ENCODE measurements at places on chromosomes 3 and 15.

GRCh38 chr3:35665390-35666055 is 26.2 kb downstream of the ARPP21 start:
- DNase-seq = no peak

DNA sequence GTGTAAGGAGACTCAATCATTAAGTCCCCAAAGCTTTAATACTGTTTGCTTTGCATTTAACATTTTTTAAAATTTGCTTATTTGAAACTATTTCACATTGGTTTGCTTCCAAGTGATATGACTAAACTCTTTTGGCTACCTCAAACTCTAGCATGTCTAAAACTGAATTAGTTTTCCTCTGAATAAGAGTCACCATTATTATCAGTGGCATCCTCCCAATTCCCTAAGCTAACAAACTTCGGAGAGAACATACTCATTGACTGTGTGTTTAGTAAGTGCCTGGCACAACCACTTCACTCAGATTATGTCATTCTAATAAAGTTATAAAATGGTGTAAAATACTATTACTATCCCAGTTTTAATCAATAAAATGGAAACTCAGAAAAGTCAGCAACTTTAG is 21.9 kb downstream of the ATOSA start:
- no peak for DNase-seq

DNA sequence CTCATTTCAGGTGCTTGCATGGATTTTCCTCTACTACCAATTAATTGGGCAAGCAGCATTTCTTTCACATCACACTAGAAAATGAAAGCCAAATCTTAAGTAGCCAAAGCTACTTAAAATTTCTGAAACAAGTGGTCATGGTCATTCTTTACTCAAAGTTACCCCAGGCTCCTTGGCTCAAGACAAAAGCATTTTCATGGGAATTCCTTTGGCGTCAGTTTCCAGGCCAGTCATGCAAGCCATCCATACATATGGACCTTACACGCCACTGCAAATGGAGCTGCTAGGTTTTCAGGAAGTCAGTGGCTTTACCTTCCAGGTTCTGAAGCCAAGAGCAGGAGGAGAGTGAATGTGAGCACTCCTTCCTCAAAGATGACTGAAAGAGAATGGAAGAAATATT is 83.7 kb upstream of the IL12A start:
- DNase-seq = no peak

- no peak for DNase-seq
These were observed 59.5 kb upstream of the TMEM115 start for GRCh38 chr3:50418850-50419249.

GRCh38 chr3:164479978-164480377 is 598.3 kb downstream of the SI start:
- DNase-seq = peak; percentile 64

DNA sequence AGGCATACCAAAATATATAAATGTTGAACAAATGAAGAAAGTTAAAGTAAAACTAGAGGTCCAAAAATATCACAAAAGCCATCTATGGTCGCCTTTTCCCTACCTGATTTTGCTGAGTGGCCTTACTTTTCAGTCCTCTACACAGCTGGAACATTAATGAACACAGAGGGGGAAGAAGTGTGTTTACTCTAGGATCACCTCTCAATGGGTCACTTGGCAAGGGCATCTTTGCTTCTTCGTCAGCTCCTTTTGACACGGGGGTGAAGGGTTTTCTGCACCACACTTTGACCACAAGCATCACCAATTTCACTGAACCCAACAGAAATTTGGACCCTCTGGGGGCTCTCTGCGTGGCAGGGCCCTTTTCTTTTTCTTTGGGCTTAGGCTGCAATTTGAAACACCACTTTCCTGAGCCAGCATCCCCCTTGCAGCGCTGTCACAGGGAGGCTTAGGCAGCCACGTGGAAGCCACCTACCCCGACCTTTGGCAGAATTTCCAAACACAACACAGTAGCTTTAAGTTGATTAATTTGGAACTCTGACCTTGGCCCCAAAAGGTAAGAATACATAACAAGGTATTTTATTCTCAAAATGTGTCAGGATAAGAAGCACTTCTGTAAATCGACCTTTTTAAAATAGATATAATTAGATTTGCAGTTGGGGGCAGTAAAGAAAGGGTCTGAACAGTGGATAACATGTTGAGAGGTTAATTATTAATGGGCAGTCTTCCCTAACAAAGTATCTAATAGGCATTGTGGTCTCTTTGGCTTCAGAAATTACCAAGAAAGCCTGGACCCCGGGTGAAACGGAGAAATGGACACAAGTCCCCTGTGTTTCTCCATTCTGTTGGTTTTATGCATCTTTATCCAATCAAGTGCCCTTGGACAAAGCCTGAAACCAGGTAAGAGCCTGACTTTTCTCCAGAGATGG is at the start of gene LIPC:
Gene LIPC, plus strand, starts transcription at position 771 of the 929 bp plus-strand sequence. Its CDS starts 42 bp downstream, at position 813.
- DNase-seq = no peak

DNA sequence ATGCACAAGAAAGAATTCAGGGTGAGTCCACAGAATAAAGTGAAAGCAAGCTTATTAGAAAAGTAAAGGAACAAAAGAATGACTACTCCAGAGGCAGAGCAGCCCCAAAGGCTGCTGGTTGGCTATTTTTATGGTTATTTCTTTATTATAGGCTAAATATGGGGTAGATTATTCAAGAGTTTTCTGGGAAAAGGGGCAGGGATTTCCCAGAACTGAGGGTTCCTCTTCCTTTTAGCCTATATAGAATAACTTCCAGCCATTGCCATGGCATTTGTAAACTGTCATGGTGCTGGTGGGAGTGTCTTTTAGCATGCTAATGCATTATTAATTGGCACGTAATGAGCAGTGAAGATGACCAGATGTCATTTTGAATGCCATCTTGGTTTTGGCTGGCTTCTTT is 13.6 kb downstream of the GLDN start:
- DNase-seq = no peak

DNA sequence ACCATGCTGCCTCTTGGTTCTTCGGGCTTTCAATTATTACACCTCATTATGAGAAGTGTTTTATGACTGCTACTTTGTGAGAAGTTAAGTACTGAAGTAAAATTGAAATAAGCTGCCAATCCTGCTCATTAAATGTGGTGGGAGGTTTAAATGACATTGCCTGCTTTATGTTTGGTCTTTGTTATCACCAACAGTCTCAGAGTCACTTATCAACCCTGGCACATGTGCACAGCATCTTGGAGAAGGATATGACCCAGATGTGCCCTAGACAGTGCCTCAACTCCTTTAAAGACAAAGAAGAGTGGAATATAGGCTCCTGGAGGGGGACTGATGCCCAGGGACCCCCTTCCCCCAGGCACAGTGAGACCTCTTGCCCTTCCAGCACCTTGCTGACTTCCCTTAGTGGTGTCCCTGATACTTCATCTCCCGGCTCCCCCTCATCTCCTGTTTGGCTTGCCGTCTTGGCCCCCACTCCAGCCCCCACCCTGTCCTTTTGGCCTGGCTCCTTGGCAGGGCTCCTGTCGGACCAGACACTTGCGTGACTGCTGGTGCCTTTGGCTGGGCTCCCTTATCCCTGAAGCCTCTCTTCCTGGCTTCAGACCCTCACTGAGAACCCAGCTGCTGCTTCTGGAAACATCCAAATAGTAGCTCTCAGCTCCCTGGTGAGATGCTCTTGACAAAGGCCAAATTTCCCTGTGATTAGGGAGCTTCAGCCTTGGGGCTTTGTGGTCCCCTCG is 39.8 kb downstream of the ARHGAP31 start:
- no peak for DNase-seq

DNA sequence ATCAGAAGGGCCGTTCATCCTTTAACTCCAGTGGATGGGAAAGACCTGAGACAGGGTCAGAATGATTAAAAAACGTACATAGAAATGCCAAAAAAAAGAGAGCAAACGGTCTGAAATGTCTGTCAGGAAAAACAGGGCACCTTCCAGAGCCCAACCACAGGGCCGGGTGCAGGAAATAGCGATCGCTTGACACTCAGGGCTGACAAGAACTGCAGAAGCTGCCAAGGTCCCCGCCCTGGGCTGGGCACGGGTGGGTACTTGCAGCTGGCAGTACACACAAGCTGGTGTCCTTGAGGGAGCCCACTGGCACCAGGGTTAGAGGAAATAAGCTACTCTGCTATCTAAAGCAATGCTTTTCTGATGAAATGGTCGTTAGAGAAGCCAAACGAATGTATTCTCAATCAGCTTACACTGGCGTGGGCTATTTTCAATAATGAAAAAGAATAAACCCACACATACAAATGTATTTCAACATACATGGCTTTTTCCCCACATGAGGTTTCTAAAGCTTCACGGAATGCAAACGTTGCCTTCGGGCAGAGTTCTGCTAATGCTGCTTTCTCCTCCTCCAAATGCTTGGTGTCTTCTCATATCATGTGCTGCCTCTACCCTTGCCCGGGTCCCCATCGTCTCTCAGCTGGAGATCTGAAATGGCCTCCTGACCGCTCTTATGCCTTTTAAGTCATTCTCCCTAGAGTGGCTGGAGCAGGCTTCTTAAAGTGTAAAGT is 15.6 kb downstream of the FRMD4B start:
- DNase-seq = no peak

DNA sequence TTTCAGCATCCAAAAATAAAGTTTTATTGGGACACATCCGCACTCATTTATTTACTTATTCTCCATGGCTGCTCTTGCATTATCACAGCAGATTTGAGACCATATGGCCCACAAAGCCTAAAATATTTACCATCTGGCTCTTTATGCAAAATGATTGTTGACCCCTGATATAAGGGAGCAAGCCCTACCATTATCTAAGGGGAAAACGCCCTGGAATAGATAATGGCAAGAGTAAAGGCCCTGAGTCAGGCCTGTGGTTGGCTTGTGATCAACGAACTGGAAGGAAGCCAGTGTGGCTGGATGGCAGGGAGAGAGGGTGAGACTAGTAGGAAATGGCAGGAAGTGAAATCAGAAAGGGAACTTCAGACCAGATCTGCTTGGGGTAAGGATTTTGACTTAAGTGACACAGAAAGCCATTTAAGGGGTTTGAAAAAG is 24.6 kb upstream of the DMXL2 start:
- DNase-seq = no peak

DNA sequence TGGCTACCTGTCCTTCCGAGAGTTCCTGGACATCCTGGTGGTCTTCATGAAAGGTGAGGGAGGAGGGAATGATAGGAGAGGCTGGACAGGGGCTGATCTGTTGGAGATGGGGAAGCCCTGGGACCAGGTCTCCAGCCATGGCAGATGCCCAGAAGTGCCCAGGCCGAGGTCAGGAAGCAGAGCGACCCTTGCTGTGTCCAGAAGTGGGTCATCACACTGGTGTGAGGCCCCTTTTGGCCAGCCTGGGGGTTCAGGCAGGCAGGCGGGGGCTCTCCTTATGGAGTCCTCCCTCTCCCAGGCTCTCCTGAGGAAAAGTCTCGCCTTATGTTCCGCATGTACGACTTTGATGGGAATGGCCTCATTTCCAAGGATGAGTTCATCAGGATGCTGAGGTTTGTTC is 17.8 kb downstream of the DUOX1 start:
- DNase-seq = no peak

- DNase-seq = peak; percentile 28
These were observed 33.6 kb downstream of the MORF4L1 start for GRCh38 chr15:78906316-78906620.

GRCh38 chr3:119302697-119303551 is 8.7 kb downstream of the ARHGAP31 start:
- DNase-seq = no peak

- no peak for DNase-seq
These were observed 36.7 kb downstream of the FOXP1 start for GRCh38 chr3:71546821-71547220.

- no peak for DNase-seq
These were observed 16.8 kb upstream of the SRP14 start for GRCh38 chr15:40055576-40056293.

DNA sequence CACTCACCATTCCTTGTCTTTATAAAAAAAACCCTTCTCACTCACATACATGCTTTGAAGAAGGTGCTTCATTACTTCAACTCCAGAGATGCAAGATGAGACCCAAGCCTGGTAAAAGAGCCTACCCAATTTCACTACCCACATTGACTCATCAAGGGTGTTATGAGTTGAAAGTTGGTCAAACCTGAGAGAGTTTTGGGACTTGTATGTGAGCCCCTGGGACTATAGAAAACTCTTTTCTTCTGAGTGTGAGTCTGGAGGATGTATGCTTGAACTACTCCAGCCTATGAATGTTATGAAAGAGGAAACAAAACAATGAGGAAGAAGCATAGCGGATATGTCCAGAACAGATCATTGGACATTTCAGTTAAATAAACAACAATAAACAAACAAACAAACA is 106.5 kb upstream of the SATB1 start:
- DNase-seq = no peak

DNA sequence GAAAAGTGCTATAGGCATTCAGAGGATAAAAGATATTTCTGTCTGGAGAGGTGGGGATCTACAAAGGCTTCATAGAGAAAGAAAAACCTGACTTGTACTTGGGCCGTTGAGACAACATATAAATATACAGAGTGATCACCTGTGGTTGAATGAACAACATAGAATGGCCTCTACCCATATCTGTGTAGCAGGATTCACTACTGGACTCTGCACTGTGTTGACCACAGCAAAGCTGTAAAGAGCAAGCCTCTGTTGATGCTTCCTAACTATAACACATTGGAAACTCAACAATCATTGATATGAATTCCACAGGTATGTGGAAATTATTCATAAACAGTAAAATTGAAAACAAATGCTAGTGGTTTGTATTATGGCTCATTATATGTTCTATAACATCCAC is 19.1 kb upstream of the LPP start:
- DNase-seq = no peak

DNA sequence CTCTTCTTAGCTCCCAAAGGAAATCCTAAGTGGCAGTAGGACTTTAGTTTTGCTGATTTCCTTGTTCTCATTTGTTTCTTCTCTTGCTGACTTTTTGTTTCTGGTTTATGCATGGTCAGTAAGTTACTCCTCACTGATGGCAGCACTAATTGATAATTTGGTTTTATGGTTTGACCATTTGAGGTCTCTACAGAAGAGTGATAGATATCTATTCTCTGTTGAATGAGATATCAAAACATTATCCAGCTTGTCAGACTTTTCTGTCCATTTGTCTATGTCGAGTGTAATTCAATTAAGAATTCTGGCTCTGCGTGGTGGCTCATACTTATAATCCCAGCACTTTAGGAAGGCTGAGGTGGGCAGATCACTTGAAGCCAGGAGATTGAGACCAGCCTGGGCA is 84.5 kb upstream of the PLXND1 start:
- no peak for DNase-seq

DNA sequence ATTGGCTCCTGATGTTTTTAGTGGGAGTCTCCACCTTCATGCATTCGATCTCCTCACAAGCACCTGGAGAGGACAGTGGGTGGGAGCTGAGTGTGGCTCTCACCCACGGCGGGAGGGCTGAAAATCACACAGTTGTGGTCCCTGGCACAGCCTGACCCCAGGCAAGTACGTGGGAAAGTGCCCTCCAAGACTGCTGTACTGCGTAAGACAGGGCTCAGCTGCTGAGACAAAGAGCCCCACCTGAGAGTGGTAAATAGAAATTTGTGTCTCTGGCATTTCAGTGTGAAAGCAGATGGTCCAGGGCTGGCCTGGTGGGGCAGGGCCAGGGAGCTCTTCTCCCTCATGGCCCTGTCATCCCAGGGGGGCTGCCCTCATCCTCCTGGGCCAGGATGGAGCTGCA is 77.4 kb upstream of the IQSEC1 start:
- DNase-seq = no peak

Measured in NCI-H1105 (cell line).